T-helper 22 cell (primary cell): ENCODE measurements at places on chromosomes 13 and 19.

DNA sequence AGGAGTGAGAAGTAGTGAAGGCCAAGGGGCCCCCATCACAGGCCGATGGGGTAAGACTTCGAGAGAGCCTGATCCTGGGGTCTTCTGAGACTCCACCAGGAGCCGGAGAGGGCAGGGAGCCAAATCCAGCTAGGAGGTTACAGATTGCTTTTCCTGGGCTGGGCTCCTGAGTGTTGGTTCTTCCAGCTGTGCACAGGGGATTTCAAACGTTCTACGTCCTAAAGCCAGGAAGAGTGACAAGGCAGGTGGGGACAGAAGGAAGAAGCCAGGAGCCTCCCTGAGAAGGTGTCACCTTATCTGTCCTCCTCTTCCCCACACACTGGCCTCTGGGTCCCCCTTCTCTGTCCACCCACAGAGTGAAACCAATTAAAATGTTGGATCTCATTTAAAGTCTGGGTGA is 16.1 kb upstream of the TPRX2 start:
- DNase-seq = no peak

- DNase-seq = no peak
These were observed 35.0 kb downstream of the NAA16 start for GRCh38 chr13:41345914-41346589.

DNA sequence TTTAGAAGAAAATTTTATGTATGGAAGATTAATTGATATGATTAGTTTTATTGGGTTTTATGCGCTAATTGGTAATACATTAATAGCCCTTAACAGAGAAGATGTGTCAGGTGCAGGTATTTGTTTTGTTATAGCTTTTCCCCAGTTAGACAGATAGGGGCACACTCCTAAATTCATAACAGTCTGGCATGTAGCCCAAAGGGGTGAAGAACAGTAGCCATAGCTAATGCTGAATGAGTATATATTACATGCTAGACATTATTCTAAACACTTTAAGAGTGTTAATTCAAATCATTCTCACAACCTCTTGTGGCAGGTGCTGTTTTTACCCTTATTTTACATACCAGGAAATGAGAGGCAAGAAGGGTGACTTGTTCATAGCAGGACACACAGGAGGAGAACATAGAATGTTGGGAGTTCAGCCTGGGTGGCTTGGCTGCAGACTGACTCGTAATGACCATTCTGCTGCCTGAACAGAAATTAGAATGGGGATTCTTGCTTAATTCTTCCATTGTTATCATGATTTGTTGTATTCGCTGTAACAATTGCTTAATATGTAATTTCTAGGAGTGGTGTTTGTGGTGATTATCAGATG is 20.1 kb downstream of the PCCA start:
- no peak for DNase-seq

DNA sequence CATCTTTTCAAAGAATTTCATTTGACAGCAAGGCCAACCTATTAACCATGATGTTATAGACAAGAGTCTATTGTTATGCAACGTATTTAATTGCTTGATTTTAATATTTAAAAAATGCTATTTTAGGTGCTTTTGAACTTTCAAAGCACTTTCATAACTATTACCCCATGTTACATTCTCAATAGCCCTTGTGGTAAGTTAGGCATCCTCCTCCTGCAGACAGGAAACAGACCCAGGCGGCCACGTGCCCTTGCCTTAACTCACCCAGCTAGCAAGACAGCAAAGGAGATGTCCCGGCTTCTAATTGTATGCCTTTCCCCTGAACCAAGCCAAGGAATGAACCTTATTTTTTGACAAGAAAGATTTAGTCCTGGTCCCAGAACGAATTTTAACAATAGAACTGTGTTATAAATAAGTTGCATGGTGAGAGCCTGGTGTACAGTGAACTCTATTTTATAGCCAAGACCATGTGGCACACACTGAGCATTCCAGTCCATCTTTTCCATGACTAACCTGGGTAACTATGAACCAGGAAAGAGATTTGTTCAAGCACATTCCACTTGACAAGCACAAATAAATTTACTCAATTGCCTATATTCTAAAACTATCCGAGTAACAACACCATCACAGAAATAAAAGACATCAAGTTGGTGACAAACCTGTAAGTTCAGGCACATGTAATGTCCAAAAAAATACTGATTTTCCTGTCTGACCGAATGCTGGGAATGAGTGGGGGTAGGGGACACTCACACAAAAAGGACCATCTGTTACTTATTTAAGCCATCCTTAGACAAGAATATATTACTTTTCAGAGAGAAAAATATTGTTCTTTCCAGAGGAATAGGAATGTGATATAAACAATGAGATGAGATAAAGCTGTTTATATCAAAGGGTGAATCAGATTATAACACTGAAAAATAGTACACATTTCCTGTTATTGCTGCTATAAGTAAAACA is 163.0 kb downstream of the EFNB2 start:
- DNase-seq = no peak

- no peak for DNase-seq
These were observed 39.3 kb downstream of the FBN3 start for GRCh38 chr19:8109890-8110662.

- DNase-seq = no peak
These were observed 12.5 kb upstream of the MAP1S start for GRCh38 chr19:17706750-17707181.

DNA sequence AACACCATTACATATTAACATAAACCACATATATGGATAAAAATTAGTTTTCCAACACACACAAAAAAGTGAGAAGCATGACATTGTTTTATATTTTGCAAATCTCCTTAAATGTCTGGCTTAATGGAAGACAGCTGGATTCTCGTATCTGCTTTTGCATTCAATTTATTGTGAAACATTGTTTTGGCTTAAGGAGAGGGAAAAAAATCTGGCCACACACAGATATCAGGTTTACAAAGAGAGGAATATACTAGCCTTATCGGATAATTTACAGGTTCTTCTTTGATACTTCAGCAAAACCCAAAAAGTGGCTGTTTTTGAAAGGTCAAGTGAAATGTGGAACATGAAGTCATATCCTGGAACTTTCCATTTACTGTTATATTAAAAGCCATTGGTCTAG is 523.5 kb upstream of the ARGLU1 start:
- DNase-seq = no peak

GRCh38 chr13:77390391-77390790 is 63.5 kb upstream of the MYCBP2 start:
- DNase-seq = no peak

- no peak for DNase-seq
These were observed 11.8 kb downstream of the ANO8 start for GRCh38 chr19:17322854-17323253.

GRCh38 chr13:48571126-48571913 is 38.4 kb upstream of the RCBTB2 start:
- DNase-seq = no peak

DNA sequence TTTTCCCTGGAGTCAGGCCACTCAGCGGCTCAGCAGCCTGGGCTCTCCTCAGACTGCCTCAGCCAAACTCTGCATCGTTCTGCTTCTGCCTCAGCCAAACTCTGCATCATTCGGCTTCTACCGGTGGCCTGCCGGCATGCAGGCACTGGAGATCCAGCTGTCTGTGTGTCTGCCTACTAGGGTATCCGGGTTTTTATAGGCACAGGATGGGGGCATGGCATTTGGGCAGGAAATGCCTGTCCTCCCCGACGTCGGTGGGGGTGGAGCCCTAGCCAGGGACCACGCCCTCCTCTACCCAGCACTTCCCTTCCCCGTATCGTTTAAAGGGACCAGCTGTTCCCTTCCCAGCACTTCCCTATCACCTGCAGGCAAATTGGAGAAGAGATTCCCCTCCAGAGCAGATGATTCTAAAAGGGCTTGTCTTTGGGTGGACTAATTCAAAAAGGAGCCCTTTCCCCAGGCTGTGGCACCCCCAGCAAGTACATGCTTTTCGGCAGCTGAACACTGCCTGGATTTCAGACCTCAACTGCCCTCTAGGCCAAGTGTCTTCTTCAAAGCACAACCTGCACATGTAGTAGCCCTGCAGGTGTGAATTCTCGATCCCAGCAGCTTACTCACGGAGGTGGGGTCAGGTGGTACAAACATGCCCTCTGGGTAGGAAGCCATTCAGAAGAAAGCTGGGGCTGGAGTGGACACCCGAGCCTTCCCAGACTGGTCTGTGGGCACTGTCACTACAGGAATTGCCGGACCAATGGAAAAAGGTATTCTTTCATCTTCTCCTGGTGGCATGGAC is 25.4 kb upstream of the GPR12 start:
- DNase-seq = peak; percentile 32

GRCh38 chr13:23212671-23213070 is 31.9 kb downstream of the SGCG start:
- DNase-seq = no peak

GRCh38 chr13:48647625-48648024 is 6.1 kb upstream of the CYSLTR2 start:
- no peak for DNase-seq

DNA sequence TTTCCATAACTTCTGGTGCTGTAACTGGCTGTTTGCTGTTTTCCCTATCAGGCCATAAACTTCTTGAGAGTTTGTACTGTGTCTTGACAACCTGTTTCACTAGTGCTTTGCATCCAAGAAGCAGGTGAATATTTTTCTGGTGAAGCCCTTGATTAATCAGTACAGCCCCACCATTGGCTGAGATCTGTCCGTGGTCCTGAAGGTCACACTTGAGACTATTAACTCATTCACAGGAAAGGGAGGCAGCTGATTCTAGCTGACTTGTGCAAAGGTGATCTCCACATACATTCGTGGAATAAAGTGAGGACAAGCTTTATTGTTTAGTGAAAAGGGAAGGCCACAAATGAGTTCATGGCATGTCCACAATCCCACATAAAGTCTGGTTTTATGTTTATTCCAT is 61.4 kb upstream of the ZNF835 start:
- no peak for DNase-seq

DNA sequence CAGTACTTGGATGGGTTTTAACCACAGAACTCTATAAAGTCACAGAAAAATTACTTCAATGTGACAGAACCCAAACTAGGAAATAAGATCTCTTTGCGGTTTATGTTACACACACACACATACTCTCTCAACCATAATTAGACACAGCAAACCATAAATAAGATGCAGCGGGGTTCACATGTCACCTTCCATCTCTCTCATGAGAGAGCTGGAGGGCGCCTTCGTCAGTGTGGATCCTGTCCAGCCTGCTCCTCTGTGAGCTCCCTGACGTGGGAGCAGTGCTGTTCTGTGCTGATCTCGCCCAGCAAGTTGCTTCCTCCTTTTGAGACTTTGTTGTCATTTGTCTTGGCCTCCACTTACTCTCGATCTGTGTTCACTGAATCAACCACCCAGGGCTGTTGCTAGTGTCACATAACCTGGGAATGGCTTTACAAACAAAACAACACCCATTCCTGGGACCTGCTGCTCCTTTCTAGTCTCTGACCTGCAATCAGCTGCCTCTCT is 204.9 kb upstream of the KL start:
- DNase-seq = no peak

DNA sequence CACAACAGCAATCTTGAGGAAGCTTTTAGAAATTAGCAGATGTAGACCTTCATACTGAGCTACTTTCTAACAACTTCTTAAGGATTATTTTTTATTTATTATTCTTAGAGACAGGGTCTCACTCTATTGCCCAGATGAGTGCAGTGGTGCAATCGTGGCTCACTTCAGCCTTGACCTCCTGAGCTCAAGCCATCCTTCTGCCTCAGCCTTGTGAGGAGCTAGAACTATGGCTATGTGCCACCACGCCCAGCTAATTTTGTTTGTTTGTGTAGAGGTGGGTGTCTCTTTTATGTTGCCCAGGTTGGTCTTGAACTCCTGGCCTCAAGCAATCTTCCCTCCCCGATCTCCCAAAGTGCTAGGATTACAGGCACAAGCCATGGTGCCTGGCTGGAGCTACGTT is 200.6 kb downstream of the TSHZ3 start:
- no peak for DNase-seq

- DNase-seq = peak; percentile 68
These were observed 9.6 kb downstream of the GIPR start for GRCh38 chr19:45677351-45678230.

- no peak for DNase-seq
These were observed 215.5 kb downstream of the NHLRC3 start for GRCh38 chr13:39253774-39254173.

- DNase-seq = no peak
These were observed 6.5 kb downstream of the TNFSF13B start for GRCh38 chr13:108276060-108276459.
